ENCODE measurements at places on chromosomes 2 and 18.
A peak's percentile ranks its signal among the peaks of the same experiment; 100 is the strongest.

- DNase-seq, result no peak
Observed at GRCh38 chr2:76268484-76268883, 557.8 kb upstream of the GCFC2 start.

DNA sequence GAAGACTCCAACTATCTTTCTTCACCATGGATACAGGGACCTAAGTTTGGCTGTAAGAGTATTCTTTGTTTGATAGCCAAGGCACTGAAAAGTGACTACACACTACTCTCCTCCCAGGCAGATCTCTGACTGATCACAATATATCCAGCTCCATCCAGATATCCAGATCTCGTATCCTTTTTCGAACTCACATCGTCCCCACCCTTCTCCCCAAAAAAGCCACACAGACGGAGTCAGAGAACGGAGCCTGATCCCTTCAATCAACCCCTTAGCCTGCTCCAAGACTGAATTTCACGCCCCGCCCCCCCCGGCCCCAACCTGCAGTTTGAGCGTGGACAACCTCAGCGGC lies 533 bp downstream of the DHX57 start:
- DNase-seq, result no peak

- no peak for DNase-seq
Observed at GRCh38 chr2:239966853-239967552, 58.1 kb downstream of the NDUFA10 start.

- DNase-seq, result no peak
Observed at GRCh38 chr2:121355488-121355887, 70.5 kb upstream of the TFCP2L1 start.

- DNase-seq, result no peak
Observed at GRCh38 chr2:64930258-64930671, 58.9 kb upstream of the SLC1A4 start.

DNA sequence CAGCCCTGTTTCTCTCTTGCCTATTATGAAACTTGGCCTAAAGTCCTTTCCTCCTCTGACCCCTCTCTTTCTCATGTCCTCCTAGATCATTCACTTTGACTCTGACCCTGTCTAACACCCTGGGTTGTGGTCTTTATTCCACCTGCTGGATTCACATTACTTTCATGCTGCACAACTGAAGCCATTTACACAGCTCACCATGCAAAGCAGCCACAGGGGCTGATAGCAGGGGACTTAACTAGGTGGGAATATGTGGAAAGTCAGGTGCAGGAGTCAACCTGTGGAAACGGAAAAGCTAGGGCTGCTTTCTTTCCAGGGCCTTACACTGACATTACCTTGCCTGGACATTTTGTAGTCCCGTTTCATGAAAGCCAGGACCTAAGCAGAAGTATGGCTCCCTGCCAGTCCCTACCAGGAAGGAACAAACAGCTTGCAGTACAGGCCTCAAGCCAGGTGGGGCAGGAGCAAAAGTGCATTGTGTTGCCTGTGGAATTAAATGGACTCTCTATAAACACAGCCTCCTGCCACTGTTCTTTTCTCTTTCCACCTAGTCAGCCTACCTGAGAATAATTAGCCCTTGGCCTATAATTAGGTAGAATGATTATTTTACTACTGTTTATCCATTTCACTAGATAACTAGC lies 11.8 kb downstream of the MAPRE3 start:
- DNase-seq, result peak; percentile 2

- DNase-seq, result no peak
Observed at GRCh38 chr18:6414723-6415417, at the start of gene L3MBTL4. Gene L3MBTL4 (minus strand): TSS chr18:6414911. CDS start chr18:6311625, 103,286 bp downstream.

DNA sequence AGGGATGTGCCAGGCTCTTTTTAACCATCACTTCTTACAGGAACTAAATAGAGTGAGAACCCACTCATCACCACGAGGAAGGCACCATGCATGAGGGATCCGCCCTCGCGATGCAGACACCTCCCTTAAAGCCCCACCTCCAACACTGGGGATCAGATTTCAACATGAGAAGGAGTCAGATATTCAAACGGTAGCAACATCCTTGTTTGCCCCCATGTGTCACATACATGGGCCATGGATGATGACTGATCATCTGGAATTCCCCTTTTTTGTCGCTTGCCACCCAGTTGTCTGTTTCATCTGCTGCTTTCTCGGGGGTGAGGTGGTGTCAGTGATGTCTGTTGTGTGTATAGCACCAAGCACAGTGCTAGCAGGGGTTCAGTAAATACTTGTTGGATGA lies 57.9 kb downstream of the NCK2 start:
- DNase-seq, result peak; percentile 71

DNA sequence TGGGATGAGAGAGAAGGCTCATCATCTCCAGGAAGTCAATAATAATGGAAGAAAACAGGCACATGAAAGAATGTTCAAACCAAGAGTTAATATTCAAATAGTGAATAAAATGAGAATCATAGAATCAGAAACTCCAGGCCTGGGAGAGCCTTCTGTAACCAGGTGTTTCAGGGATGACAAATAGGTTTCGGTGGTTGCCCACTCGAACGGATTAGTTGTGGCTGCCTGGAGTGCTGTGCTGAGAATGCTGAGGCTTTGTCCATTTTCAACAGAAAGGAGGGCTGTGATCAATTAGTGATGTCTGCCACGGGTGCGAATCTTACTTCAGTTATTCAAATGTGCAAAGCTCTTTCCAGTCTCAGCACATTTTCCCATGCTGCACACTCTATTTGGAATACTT lies 227.3 kb downstream of the INSIG2 start:
- no peak for DNase-seq

DNA sequence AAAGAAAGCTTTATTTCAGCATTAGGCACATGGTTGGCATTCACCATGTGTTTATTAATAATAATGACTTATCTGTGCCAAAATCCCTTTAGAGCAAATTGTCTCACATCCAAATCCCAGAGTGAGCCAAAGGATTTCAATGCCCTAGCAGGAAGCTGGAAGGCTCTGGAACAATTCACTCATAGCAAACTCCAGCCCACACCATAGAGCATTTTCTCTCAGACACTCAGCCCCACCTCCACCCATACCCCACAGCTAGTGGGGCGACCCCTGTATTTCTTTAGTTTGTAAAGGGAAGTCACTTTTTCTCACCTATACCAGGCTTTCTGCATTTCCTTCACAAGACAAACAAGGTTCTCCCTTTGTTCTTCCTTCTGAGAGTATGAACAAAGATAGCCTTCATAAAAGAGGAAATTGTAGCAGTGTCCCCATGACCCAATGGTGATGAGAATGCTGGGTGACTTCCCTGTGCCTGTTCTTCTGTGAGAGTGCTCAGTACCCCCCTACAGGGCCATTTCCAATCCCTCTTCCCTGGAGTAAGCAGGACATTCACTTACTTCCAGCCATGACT lies 100.1 kb upstream of the APCDD1 start:
- DNase-seq, result no peak

GRCh38 chr2:151166410-151166809 lies 95.3 kb downstream of the RBM43 start:
- no peak for DNase-seq

DNA sequence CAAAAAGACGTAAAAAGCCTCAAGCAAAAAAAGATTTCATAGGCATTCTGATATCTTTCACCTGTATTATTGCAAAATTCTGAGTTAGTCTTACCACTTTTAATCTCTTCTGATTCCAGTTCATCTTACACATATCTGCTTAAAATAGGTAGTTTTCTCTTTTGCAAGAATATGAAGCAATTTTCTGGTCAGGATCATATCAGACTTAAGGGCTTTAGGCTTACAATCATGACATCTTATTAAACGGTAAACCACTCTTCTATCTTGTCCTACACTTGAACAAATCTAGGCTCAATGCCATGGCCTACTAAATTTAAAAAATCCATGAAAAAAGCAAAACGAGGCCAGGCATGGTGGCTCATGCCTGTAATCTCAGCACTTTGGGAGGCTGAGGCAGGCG lies 50.1 kb upstream of the GAREM1 start:
- no peak for DNase-seq

GRCh38 chr18:47908592-47908991 lies 21.9 kb downstream of the SMAD2 start:
- no peak for DNase-seq

- DNase-seq, result no peak
Observed at GRCh38 chr2:224983712-224984554, 58.3 kb downstream of the DOCK10 start.

- peak; percentile 52 for DNase-seq
Observed at GRCh38 chr2:24049485-24050021, at the start of gene FKBP1B. Gene FKBP1B (plus strand): TSS chr2:24049741. CDS start chr2:24049850, 109 bp downstream.

DNA sequence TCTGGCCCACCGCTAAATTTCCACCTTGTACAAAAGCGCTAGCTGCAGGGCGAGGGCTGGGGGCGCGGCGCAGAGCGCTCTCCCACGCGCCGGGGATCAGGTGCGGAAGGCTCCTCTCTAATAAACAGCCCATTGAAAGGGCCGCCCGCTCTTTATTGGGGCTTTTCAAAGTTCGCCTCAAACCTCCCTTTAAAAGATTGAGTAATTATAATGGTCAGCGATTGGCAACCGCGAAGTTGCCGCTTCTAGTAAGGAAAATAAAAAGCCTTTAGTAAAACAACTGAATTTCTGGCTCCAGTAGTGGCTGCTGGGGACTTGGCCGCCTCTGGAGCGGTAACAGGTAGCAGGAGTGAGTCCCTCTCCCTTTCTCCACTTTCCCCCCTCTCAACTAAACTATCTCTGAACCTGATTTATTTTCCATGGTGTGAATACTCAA lies 755 bp downstream of the NEUROD1 start:
- DNase-seq, result no peak

DNA sequence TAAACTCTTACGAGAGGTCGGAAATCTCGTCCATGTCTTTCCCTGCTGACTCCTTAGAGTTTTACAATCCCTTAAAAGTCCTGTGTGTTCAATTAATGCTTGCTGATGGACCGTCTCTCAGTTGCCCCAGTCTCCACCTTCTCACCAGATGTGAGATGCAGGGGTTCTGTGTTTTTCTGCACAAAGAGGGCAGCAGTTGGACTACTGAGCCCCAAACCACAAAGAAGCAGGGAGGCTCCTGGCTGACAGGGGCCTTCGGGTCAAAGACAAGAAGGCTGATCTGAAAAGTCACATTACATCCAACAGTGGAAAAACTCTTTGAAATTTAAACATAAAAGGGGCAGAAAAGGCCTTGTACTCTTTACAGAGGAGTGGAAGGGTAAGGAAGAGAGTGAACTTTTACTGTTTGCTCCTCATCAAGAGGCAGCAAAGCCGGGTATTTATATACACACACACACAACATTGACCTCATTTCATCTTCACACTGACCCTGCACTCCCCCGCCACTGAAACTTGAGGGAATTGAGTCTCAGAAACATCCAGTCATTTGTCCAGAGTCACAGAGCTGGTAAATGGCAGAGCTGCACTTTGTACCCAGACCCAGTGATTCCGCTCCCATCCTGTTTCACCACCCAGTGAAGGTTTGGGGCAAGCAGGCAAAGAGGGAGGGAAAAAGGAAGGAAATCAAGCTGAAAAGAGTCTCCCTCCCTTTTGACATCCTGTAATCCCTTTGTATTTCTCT lies 23.7 kb downstream of the MRPL33 start:
- no peak for DNase-seq

DNA sequence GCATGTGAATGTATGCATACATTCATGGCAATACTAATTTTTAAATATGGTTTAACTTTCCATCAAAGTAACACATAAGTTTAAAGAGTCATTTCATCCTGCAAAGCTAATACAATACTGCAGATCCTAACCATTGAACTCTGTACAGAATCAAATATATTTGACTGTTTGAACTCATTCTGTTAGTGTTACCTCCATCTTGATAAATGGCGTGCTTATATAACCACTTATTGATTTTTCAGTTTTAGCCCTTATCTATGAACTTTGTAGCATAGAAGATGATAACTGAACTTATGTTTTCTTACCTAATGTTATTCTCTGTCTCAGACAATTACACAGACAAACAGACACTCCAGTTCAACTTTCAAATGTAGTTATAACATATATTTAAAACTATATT lies 731.0 kb upstream of the LRATD1 start:
- no peak for DNase-seq

DNA sequence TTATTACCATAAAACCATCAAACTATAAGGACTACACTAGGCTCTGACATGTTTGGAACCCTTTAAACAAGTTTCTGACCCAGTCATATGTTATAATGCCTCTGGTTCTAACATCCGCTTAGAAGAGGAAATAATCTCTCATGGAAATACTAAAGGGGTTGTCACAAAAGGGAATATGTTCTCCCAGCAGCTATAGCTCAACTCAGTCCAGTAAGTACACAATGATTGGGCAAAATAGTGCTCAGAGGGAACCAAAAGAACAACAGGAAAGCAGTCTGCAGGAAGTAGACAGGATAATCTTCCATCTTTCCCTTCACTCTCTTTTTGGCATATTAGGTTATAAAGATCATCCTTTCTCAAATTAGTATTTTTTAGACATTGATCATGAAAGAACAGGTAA lies 4.3 kb downstream of the SRBD1 start:
- no peak for DNase-seq

DNA sequence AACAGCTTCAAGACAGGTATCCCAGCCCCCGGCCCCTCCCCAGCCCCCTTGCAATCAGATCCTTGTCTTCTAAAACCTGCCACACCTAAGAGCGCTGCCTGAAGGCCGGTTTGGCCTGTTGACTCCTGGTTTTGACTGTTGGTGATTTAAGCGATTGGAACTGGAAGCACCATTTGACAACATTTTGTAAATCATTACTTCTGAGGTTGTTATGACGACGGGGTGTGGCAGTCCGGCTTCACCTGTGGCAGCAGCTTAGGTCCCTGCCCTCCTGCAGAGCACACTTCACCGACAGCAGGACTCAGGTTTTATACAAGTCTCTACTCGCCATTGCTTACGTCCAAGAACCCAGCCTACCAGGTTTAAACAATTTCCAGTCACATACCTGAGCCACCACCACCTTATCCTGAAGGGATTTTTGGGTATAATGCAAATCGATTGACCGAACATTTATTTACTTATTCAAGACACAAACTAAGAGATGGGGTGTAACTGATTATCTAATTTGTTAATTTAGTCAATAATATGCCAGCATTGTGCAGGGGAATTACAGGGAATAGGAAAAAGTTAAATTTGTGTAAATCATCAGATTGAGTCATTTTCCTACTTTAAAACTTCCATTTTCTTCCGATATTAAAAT lies 707 bp upstream of the DGUOK start:
- DNase-seq, result no peak

DNA sequence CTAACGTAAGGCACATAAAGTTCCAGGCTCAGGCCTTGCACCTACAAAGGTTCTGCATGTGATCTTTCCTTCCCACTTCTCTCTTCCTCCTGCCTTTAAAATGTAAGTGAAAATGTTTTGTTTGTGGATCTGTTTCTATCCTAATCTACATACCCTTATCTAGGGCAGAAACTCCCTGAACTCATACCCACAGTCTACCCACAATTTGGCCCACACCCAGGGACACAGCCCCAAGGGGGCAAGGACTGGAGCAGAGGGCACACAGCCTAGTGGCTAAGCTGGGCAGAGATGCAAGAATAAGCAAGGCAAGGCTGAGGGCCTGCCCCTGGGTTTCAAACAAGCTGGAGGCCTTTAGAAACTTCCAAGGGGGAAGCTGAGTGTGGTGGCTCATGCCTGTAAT lies 71.0 kb downstream of the HS1BP3 start:
- DNase-seq, result no peak

DNA sequence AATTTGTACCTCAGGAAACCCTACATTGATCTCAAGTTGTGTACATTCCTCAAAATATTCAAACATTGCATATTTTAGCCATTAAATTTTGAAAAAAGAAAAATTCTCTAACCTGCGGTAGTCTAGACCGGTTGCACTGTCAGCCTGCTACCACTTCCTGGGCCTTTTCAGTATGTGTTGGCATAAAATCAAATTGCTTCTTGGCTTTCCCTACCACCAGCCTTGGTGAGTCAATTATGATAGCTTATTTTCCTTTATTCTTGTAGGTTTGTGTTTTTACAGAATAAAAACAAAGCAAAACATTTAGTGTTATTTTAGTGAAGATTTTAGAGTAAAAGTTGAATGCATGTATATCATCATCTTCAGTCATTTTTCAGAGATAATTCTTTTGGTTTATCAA lies 61.2 kb downstream of the FAM171B start:
- no peak for DNase-seq

Data from stimulated activated naive CD4-positive, alpha-beta T cell treated with Interleukin-2 at 50 U/mL for 16 hours (primary cell).